ENCODE measurements at places on chromosomes 7 and 10. TPM values are rescaled to one million over a fixed set of nuclear protein-coding genes. Genes with fewer than 3 reads are reported as not detected.

Gene ANXA8
- 0.07 TPM for polyA plus RNA-seq

Gene EPHB6
- polyA plus RNA-seq = 17.0 TPM

Gene PKD2L1
- polyA plus RNA-seq = not detected

Gene PIP
- not detected for polyA plus RNA-seq

Gene CAMK2B
- polyA plus RNA-seq = 1.3 TPM

Gene GPR15LG
- polyA plus RNA-seq = not detected

Gene CCDC146
- polyA plus RNA-seq = 2.4 TPM

Gene TMEM130
- 0.27 TPM for polyA plus RNA-seq

Gene FUOM
- polyA plus RNA-seq = 320 TPM

Gene EBLN1
- polyA plus RNA-seq = not detected

Gene IDI2
- not detected for polyA plus RNA-seq

Gene PRKCQ
- 1.3 TPM for polyA plus RNA-seq

Gene SEPTIN14
- polyA plus RNA-seq = not detected

Gene TAS2R41
- polyA plus RNA-seq = not detected

Gene ZNF467
- 4.5 TPM for polyA plus RNA-seq

Gene TRIM74
- 1.3 TPM for polyA plus RNA-seq

Gene FAM131B
- polyA plus RNA-seq = 1.5 TPM

Gene DDC
- 418 TPM for polyA plus RNA-seq

Gene TEX36
- not detected for polyA plus RNA-seq

Gene PRKG1
- polyA plus RNA-seq = 1.9 TPM

Gene GPER1
- 0.54 TPM for polyA plus RNA-seq

Gene SDHAF3
- polyA plus RNA-seq = 27.5 TPM

Gene SMKR1
- not detected for polyA plus RNA-seq

Gene FFAR4
- 0.99 TPM for polyA plus RNA-seq

Gene RAB19
- 4.9 TPM for polyA plus RNA-seq

Gene SEC31B
- polyA plus RNA-seq = 18.6 TPM

Gene COL17A1
- polyA plus RNA-seq = 57.0 TPM

Gene PGAM1
- 222 TPM for polyA plus RNA-seq

Gene MRC1
- 1.8 TPM for polyA plus RNA-seq

Gene EPHA1
- 42.3 TPM for polyA plus RNA-seq

Gene POU6F2
- 0.16 TPM for polyA plus RNA-seq

Gene TDRD1
- polyA plus RNA-seq = not detected

Gene AP5Z1
- polyA plus RNA-seq = 42.3 TPM

Gene HTR5A
- polyA plus RNA-seq = not detected

Gene SLC13A1
- 8.2 TPM for polyA plus RNA-seq

Gene DLD
- 153 TPM for polyA plus RNA-seq

Gene CRHR2
- polyA plus RNA-seq = 0.32 TPM

Gene CYP2E1
- 0.75 TPM for polyA plus RNA-seq

Gene GDF2
- polyA plus RNA-seq = not detected

Gene PHKG1
- polyA plus RNA-seq = 0.49 TPM

Gene CALML3
- polyA plus RNA-seq = 0.07 TPM

Gene FASTK
- polyA plus RNA-seq = 114 TPM

Gene ZPBP
- polyA plus RNA-seq = not detected

Gene NRCAM
- 0.27 TPM for polyA plus RNA-seq

Gene LLCFC1
- polyA plus RNA-seq = not detected

Gene AMPH
- 1.6 TPM for polyA plus RNA-seq
